ENCODE measurements at places on chromosomes 13 and 19.

DNA sequence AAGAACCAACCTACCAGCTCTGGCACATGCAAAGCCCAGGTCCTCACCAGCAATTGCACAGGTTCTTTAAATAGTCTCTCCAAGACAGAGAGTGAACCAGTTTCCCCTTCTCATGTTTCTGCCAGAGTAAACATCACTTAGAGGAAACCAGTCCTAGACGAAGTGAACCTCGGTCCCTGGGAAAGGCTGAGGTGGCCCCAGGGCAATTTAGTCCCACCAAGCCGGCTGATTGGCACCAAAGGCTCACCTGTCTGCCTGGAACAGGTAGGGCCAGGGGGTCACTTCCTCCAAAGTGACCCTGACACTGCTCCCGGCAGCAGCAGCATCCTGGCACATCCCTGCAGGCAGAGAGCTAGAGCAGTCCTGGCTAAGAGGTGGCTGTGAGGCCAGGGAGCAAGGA is 122.9 kb upstream of the ZNF507 start:
- no peak for DNase-seq

DNA sequence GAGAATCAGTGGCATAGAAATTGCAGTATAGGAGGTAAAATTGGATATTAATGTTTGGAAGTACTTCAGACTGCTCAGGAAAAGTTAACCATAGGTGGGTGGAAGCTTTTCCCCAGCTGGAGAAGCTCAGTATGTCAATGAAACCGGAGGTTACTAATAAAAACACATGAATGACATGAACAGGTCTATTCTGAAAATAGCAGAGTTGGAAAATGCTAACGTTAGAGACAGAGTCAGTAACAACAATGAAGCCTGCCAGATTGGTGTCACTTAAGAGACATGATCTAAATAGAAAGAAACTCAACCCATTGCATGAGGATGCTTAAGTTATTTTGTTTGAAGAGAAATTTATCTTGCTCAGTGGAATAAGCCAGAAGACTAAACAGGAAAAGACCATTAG is 364.5 kb downstream of the DNAJC15 start:
- no peak for DNase-seq

DNA sequence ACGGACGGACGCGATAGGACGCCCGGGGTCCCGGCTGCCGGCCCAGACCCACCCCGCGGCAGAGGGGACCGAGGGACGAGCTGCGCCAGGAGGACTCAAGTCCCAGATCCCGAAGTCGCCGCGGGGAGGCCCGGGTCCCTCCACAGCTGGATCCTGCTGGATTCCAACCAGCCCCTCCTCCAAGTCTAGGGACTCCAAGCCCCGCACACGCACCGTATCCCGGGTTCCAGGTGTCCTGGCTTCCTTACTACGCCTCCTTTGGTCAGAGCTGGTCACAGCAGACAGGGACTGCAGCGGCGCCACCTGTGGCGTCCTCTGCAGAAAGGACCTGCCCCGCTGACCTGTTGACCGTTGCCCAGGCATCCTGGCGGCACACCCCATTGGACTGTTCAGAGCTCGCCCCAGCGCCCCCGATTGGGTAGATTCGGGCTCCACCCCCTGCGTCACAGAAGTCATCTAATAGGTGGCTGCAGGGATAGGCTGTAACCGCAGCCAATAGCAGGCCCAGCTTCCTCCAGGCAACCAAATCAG is 29.0 kb upstream of the ZNF709 start:
- DNase-seq: no peak

DNA sequence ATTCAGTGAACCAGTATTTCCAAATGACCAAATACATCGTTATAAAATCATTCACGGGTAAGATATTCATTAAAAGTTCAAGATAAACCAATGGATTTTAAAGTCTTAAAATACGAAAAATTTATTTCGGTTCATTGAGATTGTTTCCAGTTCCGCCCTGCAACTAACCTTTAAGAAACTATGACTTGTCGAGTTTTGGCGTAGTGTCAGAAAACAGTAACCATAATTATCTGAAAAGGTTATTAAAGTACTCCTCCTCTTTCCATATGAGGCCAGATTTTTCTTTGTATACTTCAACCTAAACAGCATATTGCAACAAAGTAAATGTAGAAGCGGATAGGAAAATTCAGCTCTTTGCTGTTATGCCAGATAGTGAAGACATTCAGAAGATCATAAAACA is 26.1 kb downstream of the LPAR6 start:
- DNase-seq: no peak

GRCh38 chr19:13398780-13399726 is 107.2 kb downstream of the CACNA1A start:
- DNase-seq: no peak

DNA sequence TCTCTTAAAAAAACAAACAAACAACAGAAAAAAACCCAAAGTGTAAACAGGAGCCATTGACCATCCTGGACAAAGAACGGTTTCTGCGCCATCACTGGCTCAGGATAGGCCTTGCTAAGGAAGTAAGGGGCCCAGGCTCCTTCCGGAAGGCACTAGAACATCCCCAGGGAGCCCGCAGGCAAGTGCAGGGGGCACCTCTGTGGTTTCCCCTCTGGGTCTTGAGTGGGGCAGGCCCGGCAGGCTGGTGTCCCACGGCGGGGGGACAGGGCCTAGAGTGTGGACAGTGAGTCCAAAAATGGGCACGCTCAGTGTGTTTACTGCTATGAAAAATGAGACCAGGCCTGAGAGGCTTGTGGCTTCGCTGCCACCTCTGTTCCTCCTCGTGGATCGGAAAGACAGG is 14.8 kb upstream of the RANBP3 start:
- DNase-seq: no peak

DNA sequence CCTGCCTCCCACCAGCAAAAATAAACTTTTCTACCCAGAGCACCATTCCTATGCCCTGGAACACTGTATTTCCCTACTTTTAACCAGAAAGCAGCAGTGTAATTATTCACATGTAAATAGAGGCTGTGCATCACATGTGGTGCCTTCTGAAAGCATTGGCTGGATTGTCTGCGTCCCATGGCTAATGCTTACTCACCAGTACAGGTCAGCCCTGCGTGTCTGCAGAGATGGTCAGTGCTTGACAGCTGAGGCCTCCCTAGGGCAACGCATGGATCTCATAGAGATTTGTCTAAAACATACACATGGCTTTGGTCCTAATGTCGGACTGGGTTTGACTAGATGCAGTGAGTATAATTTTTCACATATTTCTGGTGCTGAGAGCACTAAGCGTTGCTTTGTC is 64.2 kb downstream of the DPY19L3 start:
- no peak for DNase-seq

GRCh38 chr13:101230271-101230890 is 185.9 kb downstream of the NALCN start:
- DNase-seq: no peak

DNA sequence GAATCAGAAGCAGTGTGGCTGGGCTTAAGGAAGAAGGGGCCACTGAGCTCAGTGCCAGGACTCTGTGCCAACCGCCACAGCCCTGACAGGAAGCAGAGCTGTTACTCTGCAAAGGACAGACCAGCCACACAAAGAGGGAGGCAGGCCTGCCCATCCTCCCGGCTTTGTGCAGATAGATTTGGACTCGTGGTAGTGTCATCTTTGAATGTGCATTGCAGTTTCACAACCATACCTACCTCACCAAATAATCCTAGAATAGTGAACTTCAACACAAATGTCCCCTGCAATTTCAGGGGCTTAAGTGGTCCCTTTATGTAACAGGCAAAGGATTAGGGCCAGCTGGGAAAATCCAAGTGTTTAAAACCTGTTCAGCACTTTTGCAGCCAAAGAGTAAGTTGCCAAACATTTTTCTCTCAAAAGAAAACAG is 55.1 kb upstream of the CLDN10 start:
- DNase-seq: no peak

DNA sequence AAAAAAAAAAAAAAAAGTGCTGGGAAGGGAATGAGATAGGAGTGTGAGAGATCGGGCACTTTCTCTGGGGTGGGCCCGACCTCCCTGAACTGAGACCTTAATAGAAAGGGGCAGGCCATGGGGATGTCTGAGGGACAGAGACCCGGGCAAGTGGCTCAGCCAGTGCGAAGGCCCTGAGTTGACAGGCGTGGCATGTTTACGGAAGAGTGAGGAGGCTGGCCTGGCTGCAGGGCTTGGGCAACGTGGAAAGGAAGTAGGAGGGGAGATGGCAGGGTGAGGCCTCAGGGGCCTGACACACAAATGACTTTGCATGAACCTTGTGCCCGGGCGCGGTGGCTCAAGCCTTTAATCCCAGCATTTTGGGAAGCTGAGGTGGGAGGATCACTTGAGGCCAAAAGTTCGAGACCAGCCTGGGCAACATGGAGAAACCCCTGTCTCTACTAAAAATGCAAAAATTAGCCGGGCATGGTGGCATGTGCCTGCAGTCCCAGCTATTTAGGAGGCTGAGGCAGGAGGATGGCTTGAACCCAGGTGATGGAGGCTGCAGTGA is 13.9 kb downstream of the FCHO1 start:
- DNase-seq: no peak

DNA sequence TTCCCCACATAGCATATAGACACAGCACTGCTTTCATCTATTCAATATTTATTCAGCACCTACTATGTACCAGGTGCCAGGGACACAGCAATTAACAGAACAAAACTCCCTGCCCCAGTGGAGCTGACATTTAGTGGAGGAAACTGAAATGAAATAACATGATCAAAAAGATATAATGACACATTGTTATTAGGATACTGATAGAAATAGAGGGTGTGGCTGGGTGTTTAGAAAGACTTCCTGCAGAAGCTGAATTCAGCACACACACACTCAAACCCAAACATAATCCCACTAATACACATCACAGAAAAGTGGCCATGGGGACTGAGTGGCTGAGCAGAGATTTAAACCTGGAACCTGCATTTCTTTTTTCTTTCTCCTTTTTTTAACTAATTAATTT is 3.8 kb upstream of the CDC37 start:
- DNase-seq: no peak

GRCh38 chr13:33179463-33179862 is 106.1 kb downstream of the STARD13 start:
- no peak for DNase-seq

DNA sequence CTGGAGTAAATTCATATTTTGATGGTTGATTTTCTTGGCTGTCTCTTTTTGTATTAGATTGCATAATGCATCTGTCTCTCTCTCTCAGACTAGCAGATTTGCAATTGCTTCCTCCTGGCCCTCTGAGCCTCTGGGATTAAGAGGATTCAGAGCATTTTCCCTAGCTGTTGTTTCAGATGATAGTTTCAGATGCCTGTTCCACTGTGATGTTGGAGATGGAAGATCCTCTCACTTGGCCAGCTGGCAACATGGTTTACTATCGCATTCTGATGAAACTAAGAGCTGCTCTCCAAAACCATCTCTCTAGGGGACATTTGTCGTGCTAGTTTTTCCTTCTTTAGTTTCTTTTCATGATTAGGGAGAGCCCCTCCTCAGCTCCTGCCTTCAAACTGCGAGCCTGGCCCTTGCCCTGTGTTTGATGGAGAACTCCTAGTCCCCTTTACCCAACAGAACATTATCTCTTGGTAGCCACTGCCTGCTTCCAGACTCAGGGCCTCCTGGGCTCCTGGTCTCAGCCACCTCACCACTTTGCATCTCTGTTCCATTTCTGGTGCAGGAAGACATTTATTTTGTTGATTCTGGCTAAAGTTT is 244.6 kb downstream of the B3GLCT start:
- DNase-seq: no peak

DNA sequence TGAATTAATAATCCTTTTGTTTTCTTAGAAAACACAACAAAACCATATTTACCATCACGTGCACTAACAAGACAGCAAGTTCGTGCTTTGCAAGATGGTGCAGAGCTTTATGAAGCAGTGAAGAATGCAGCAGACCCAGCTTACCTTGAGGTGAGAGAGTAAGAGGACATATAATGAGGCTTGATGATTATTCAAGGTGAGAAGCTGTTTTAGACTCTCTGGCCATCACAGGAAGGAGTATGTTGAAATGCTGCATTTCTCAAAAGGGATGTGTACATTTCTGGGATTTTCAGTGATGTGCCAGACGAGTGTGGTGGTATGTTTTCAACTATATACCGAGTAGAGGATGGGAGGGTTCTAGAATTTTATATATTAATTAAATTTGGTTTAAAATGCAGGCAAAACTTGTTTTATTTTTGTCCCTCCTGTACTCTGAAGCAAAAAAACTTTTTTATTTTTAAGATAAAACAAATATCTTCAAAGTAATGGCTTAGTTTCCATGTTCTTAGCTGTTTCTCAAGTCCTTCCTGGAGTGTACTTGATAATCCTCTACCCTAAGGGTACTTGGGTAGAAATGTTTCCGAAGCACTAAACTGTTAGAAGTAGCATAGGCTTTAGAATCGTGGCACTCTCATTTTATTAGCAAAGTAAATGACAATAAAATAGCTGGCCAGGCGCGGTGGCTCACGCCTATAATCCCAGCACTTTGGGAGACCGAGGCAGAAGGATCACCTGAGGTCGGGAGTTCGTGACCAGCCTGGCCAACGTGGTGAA is 51.1 kb downstream of the N4BP2L1 start:
- no peak for DNase-seq

- peak; percentile 43 for DNase-seq
Observed at GRCh38 chr19:12703046-12703445, 6.6 kb upstream of the FBXW9 start.

- no peak for DNase-seq
Observed at GRCh38 chr13:39525506-39525905, 77.5 kb downstream of the LHFPL6 start.
